A549 (cell line): ENCODE measurements at places on chromosomes 5 and 9.
A peak's percentile ranks its signal among the peaks of the same experiment; 100 is the strongest.

- no peak for DNase-seq
Measured at GRCh38 chr5:38257308-38258041, 884 bp upstream of the EGFLAM start.

- peak; percentile 70 for DNase-seq
Measured at GRCh38 chr5:80408484-80409366, 861 bp downstream of the ZFYVE16 start.

DNA sequence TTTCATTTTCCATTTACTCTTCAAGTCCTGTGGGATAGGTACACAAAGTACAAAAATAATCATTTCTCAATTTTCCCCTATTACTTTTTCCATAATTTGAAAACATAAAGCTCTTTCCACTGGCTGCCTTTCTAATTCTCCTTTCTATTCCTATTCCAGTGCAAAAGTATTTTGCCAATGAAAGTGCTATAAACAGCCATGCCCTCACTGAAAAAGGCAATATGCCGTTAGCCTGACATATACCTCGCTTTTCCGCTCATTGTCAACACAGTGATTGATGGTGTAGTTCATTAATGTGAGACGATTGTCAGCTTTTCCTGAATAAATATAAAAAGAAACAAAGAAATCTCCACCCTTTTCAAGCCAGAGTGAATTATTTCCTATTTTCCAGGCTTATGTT lies 97.5 kb downstream of the EBF1 start:
- DNase-seq: no peak

- peak; percentile 78 for DNase-seq
Measured at GRCh38 chr9:132878695-132879456, at the start of gene SPACA9. Gene SPACA9, plus strand, starts transcription at chr9:132878898. Its CDS starts 5,050 bp downstream, at chr9:132883948.

GRCh38 chr5:66860199-66860975 lies 264.2 kb downstream of the MAST4 start:
- DNase-seq: no peak

GRCh38 chr9:122263699-122264349 lies 816 bp downstream of the RBM18 start:
- DNase-seq: no peak

- no peak for DNase-seq
Measured at GRCh38 chr5:94423411-94423810, 195.0 kb downstream of the KIAA0825 start.

- no peak for DNase-seq
Measured at GRCh38 chr9:89502038-89502601, 4.2 kb upstream of the SEMA4D start.

- DNase-seq: no peak
Measured at GRCh38 chr5:139705191-139705590, 57.0 kb downstream of the CXXC5 start.

DNA sequence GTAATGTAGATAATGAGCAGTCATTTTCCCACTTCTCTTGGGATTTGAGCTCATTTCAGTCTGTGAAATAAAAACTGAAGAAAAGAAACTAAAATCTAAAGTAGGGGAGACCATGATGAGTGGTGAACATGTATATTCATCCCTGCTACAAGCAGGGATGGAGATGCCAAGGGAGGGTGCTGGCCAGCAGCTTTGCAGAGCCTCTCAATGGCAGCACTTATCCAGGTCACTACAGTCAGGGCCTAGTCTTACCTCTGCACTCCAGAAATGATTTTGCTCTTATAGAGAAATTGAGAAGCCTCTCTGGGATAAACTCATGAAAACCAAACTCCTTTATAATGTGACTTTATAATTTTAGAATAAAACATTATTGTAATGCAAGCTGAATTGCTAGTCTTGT lies 317.6 kb downstream of the FBXL17 start:
- DNase-seq: no peak

- DNase-seq: no peak
Measured at GRCh38 chr9:9846557-9846956, 766.2 kb downstream of the PTPRD start.

DNA sequence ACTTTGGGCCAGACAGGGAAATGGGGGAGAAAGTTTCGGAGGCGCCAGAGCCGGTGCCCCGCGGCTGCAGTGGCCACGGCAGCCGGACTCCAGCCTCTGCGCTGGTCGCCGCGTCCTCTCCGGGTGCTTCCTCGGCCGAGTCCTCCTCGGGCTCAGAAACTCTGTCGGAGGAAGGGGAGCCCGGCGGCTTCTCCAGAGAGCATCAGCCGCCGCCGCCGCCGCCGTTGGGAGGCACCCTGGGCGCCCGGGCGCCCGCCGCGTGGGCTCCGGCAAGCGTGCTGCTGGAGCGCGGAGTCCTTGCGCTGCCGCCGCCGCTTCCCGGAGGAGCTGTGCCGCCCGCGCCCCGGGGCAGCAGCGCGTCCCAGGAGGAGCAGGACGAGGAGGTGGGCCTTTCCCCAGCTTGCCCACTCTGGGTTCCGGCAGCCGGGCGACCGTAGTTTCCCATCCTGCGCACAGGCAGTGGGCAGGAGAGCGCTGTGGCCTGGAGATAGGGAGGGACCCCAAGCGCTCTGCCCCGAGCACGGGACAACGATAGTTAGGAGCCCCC lies 516 bp downstream of the MAST4 start:
- no peak for DNase-seq

DNA sequence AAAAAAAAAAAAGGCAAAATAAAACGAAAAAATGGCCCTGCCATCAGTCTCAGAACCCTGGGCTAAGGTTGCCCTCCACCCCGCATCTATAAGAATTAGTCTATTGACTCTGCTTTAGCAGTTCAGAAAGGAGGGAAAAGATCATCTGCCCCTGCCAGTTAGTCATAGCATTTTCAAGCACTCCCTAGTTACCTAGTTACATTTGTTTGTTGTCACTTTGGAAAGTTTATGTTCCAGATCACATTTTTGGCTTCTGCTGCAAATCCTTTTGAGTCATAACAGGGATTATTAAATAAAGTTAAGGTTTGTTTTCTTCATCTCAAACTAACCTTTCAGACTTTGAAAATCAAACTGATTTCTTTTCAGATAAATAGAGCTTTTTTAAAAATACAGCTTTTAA lies 52.1 kb downstream of the AQP7 start:
- peak; percentile 50 for DNase-seq

DNA sequence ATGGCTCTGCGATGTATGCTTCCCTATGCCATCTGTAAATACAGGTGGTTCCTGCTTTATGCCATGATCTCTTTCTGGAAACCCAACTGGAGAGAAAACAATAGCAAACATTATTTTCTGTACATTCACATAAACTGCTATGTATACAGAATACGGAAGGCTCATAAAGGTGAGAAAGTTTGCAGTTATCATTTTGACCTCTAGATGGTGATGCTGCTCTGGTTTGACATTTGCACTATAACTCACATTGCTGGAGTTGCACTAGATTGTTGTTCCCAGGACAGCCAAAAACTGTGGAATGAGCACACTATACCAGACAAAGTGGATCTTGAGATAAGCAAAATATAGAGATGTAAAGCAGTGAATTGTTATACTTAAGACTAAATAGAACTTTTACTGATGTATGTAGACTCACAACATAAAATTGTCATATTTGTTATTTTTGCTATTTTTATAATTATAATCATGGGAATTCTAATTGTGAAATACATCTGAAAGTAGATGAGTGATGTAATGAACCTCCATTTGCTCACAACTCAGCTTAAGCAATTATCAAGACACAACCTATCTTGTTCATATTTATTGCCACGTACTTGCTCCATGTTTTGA lies 246.5 kb downstream of the PTPRD start:
- peak; percentile 2 for DNase-seq

DNA sequence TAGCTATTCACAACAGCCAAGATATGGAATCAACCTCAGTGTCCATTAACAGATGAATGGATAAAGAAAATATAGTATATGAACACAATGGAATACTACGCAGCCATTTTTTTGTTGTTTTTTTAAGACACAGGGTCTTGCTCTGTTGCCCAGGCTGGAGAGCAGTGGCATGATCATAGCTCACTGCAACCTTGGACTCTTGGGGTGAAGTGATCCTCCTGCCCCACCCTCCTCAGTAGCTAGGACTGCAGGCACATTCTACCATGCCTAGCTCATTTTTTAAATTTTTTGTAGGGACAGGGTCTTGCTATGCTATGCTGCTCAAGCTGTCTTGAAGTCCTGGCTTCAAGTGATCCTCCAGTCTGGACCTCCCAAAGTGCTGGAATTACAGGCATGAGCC lies 38.5 kb downstream of the CERT1 start:
- DNase-seq: no peak

GRCh38 chr5:55305345-55305744 lies 2.1 kb downstream of the DHX29 start:
- no peak for DNase-seq

GRCh38 chr5:116229131-116229689 lies 144.4 kb downstream of the COMMD10 start:
- DNase-seq: no peak

DNA sequence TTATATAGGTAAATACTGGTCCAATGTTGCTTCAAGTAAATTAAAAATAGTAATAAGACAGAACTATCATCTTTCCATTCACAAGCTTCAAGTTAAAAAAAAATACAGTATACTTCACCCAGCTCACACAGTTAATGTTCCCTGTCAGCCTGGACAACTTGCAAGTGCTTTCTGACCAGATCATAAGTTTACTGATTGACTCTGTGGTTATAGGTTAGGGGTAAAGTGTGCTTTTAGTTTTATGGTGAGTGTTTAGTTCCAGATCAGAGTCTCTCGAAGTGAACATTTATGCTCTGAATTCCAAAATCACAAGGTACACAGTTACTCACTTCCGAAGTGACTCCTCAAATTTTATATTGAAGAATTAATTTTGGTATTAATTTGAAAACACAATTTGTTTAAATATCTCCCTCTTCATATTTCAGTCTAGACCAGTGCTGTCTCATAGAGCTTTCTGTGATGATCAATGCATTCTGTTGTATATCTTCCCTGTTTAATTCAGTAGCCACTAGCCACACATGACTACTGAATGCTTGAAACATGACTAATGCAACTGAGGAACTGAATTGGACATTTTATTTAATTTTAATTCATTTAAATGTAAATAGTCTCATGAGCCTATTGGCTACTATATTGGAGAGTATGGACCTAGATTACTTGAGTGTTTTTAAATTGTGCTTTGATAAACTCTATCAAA lies 90.7 kb downstream of the MEF2C start:
- DNase-seq: no peak
